ENCODE measurements at places on chromosomes 1 and 21.

DNA sequence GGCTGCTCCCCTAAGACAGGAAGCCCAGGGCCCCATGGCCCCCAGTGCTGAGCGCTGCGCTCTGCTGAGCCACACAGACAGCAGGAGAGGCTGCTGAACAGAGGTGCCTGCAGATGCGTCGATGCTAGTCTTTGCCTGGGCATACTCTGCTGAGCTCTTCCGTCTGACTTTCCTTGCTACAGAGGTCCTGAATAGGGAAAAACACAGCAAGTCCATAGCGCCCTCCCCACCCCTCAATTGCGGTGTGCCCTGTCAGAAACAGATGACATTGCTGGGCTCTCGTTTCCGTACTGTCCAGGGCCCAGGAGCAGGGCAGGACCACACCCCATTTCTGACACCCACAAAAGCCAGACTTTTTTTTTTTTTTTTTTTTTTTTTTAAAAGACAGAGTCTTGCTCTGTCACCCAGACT is 252.5 kb downstream of the SDCCAG8 start:
- no peak for DNase-seq

- no peak for DNase-seq
These were observed 33.6 kb downstream of the NUP133 start for GRCh38 chr1:229474509-229474908.

- DNase-seq, result no peak
These were observed 65.6 kb downstream of the PCBP3 start for GRCh38 chr21:45709173-45709572.

DNA sequence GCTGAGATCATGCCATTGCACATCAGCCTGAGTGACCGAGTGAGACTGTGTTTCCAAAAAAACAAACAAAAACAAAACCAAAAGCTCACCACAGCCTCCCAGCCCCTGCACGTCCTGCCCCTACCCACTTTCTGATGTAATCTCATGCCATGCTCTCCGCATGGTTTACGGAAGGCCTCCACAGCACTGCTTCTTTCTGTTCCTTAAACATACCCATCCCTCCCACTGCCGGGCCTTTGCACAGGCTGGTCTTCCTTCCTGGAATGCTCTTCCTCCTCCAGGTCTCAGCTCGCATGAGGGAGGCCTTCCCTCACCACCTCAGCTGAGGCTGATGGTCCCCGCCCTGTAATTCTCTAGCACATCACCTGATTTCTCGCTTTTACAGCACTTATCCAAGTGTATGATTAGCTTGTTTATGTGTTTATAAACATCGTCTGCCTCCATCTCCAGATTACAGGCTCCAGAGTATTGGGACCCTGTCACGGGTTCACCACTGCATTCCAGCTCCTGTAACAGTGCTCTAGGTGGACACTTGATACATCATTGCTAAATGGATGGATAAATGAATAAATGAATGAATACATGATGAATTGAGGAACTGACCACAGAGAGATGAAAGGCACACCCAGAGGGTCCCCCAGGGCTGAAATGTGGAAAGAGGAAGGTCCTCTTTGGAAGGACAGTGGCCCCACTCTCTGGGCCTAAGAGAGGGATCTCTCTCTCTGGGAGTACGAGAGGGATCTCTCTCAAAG is 22.1 kb downstream of the TCEA3 start:
- DNase-seq, result no peak

DNA sequence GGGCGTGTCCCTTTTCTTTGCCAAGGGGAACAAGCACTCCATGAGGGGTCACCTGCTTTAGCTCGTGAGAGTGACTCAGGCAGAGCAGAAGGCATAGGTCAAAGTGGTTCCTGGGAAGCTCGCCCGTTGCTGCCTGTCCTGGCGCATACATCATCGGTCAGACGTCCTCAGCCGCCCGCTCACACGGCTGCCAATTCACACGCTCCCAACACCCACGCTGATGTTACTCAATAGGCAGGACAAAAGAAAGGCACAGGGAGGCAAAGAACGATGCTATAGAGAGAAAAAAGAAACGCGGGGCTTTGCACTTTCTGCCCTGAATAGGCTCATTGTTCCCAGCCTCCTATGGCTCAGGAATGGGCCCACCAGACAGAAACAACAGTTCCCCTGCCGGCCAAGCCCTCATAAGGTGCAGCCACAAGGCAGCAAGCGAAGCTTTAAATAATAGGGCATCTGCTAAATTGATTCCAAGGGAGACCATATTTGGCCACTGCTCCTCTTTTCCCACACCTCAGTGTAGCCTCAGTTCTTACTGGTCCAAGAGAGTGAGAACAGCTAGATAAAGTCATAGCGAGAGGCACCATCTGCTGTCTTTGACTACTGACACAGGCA is 38.7 kb downstream of the VTCN1 start:
- DNase-seq, result no peak

DNA sequence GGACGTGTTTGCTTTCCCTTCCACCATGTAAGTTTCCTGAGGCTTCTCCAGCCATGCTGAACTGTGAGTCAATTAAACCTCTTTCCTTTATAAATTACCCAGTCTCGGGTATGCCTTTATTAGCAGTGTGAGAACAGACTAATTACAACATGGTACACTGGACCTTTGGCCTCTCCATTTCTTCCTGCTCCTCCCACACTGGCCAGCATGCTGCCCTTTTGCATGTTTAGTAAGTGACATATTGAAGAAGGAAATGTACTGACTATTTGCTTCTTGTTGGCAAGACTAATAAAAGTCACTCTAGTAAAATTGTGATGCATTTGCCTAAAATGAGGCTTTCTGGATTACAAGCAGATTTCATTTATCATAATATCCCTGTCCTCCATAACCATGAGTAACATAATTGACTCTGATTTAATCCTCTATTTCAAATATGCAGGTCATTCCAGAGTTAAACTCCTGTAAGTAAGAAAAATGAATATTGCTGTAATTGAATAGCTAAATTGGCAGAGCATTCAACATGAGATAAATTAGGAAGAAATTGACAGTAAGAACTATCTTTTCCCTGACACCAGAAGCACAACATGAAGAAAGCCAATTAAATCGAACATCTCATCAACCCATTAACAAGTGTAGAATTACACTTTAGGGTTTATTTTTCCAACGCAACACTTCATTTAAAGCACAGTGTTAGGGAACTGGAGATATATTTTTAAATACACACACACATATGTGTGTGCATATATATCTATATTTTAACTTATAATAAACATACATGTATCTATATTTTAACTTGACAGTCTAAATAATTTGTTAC is 427.8 kb upstream of the ZP4 start:
- no peak for DNase-seq

DNA sequence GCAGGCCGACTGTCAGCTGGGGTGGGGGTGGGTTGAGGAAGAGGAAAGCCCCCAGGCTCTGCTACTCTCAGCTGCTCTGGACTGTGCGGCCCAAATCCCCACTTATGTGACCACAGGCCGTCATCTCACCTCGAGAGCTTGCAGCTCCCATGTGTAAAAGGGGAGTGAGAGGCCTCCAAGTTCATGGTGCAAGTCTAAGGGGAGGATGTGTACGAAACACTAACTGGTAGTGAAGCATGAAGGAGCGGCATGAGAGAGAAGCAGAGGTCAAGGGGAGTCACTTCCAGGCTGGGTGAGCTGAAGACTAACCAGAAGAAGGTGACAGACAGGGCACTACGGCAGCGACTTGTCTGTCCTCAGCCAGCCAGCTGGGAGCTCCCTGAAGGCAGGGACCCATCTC is 43.8 kb downstream of the GLIS1 start:
- DNase-seq, result no peak

DNA sequence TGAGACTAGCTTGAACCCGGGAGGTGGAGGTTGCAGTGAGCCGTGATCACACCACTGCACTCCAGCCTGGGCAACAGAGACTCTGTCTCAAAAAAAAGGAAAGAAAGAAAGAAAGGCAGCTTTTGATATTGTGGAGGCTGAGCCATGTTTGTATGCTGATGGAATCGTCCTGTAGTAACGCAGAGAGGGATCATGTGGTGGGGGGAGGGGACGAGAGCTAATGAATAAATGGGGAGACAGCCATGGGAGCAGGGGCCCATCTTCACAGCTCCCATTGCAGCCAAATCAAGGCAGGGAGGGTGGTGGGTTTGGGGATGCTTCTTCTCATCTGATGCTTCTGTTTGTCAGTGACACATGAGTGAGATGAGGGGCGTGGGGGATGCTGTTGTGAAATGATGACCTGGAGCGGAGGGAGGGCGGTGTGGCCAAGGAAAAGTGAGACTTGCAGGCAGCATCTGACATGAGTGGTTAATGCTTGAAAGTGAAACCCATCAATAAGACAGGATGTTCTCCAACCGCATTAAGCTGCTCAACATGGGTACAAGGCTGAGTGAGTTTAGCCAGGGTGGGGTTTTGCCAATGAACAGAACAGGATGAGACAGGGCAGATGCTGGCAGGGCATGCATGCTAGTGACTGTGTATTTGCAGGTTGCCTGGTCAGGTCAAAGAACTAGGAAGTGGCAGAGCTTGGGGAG is 16.7 kb downstream of the SPATA21 start:
- no peak for DNase-seq
